Gastrocnemius medialis (tissue), 4 donors: ENCODE measurements at places on chromosomes 16 and 17.

- no peaks in the 10 kb centered on the region for H3K27me3 ChIP-seq
- DNase-seq, result no peak
- no peak overlapping the region for H3K27ac ChIP-seq
- no peak overlapping the region for H3K4me3 ChIP-seq
- H3K4me1 ChIP-seq, result peaks cover 20% of the 10 kb centered on the region
Observed at GRCh38 chr17:69717214-69717613, 302.7 kb downstream of the MAP2K6 start.

GRCh38 chr17:40072040-40072734 lies 9.4 kb downstream of the THRA start:
- H3K36me3 ChIP-seq, result peaks cover 4% of the 10 kb centered on the region
- H3K4me3 ChIP-seq, result peak overlapping the region; percentile 50
- H3K27ac ChIP-seq, result peak overlapping the region; percentile 100
- no peaks in the 10 kb centered on the region for H3K27me3 ChIP-seq
- H3K4me1 ChIP-seq, result peaks cover 90% of the 10 kb centered on the region
- DNase-seq, result peak; percentile 97

- H3K4me3 ChIP-seq, result peak within 1 kb of the TSS; percentile 74
- peaks cover 22% of the 10 kb centered on the region for H3K36me3 ChIP-seq
- peak within 1 kb of the TSS; percentile 96 for H3K27ac ChIP-seq
- no peaks in the 10 kb centered on the region for H3K27me3 ChIP-seq
Observed at GRCh38 chr16:30096105-30096861, at the start of gene YPEL3. YPEL3 (minus strand) TSS chr16:30096213; CDS start chr16:30095482, 731 bp downstream.

DNA sequence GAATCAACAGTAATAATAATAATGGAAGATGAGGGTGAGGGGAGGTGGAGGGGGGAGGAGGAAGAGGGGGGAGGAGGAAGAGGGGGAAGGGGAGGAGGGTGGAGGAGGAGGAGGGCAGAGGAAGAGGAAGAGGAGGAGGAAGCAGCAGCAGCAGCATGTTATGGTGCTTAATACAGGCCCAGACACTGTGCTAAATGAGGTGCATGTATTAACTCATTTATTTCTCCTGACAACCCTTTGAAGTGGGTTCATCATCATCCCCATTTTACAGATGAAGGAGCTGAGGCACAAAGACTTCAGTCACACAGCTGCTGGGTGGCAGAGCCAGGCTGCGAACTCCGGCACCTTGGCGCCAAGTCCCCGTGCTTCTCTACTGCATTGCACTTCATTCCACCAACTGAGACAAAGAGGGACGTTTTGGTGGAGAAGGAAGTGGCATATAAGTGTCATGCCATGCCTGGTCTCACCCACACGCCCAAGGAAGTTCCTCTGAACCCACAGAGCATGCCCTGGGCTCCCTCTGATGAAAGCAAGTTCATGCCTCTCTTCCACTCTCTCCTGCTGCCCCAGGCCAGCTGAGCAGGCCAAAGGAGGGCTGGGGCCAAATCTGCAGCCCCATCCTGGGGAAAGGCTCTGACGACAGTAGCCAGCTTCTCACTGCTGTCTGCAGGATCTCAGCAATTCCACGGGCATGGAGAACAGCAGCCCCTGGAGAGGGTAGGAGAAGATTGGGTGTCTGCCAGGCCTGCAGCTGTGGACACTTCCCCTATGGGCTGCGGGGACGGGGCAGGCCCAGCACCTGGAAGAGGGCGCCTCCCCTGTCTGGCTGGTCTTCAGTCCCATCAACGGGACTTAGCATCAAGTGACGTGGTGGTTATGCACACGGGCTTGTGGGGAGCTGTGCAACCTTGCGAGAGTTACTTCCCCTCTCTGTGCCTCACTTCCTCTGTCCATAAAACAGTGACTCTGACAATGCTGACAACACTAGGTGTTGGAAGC lies 21.8 kb downstream of the XYLT1 start:
- no peak overlapping the region for H3K27ac ChIP-seq
- no peaks in the 10 kb centered on the region for H3K4me1 ChIP-seq
- H3K36me3 ChIP-seq, result no peaks in the 10 kb centered on the region
- H3K4me3 ChIP-seq, result no peak overlapping the region
- H3K27me3 ChIP-seq, result no peaks in the 10 kb centered on the region
- peak; percentile 42 for DNase-seq

- no peaks in the 10 kb centered on the region for H3K27me3 ChIP-seq
- no peak for DNase-seq
- H3K4me1 ChIP-seq, result no peaks in the 10 kb centered on the region
- no peak overlapping the region for H3K4me3 ChIP-seq
- peaks cover 22% of the 10 kb centered on the region for H3K36me3 ChIP-seq
Observed at GRCh38 chr16:68972720-68973119, 129.4 kb downstream of the TANGO6 start.

- no peak overlapping the region for H3K4me3 ChIP-seq
- DNase-seq, result no peak
- H3K4me1 ChIP-seq, result peaks cover 6% of the 10 kb centered on the region
- peaks cover 26% of the 10 kb centered on the region for H3K27me3 ChIP-seq
Observed at GRCh38 chr16:66843191-66843590, 1.0 kb upstream of the CA7 start.

- no peak overlapping the region for H3K27ac ChIP-seq
- no peak overlapping the region for H3K4me3 ChIP-seq
- no peaks in the 10 kb centered on the region for H3K27me3 ChIP-seq
Observed at GRCh38 chr17:72358465-72358864, 237.6 kb downstream of the SOX9 start.

DNA sequence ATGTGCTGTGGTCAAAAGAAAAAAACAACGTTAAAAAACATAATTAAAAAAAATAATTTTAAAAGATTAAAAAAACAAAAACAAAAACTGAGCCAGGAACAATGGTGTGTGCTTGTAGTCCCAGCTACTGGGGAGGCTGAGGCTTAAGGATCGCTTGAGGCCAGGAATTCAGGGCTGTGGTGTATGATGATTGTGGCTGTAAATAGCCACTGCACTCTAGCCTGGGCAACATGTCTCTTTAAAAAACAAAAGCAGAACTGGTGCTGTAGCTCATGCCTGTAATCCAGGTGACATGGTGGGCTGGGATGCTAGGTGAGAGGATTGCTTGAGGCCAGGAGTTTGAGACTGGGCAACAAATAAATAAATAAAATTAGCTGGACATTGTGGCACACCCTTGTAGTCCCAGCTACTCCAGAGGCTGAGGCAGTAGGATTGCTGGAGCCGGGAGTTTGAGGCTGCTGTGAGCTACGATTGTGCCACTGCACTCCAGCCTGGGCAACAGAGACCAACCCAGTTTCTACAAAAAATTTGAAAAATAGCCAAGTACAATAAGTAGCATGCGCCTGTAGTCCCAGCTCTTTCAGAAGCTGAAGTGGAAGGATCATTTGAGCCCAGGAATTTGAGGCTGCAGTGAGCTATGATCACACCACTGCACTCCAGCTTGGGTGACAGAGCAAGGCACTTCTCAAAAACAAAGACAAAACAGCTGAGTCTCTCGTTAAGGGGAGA lies 43.6 kb downstream of the NFATC3 start:
- DNase-seq, result peak; percentile 18
- no peak overlapping the region for H3K4me3 ChIP-seq
- H3K4me1 ChIP-seq, result peaks cover 46% of the 10 kb centered on the region

DNA sequence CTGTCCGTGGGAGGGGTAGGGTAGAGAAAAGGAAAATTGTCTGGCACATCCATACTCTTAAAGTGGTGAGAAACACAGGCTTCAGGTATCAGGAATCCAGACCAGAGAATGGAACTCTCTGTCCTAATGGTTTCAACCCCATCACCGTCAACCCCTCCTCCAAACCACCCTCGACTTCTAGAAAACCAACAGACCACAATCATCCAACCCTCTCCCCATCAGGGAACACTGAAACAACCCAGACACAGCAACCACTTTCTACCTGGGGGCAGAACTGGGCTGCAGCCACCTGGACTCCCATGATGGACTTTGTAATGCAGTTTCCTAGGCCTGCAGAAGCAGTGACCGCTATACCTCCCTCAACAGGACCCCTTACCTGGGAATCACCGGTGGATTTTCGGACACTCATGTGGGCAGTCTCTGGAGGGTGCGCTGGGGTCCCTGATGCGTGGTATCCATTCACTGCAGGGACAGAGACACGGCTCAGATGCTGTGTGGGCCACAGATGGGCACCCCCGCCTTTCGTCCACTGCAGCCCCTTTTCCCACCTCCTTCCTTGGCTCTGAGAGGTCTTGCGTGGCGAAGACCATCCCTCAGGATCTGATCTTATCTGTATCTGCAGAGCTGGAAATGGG lies 64.3 kb upstream of the RCVRN start:
- no peak overlapping the region for H3K27ac ChIP-seq
- DNase-seq, result no peak
- no peaks in the 10 kb centered on the region for H3K27me3 ChIP-seq
- H3K4me3 ChIP-seq, result no peak overlapping the region
- no peaks in the 10 kb centered on the region for H3K4me1 ChIP-seq

- H3K4me1 ChIP-seq, result peaks cover 56% of the 10 kb centered on the region
- H3K36me3 ChIP-seq, result no peaks in the 10 kb centered on the region
- DNase-seq, result no peak
- no peak overlapping the region for H3K4me3 ChIP-seq
Observed at GRCh38 chr17:1792495-1793446, 30.9 kb downstream of the SERPINF1 start.

DNA sequence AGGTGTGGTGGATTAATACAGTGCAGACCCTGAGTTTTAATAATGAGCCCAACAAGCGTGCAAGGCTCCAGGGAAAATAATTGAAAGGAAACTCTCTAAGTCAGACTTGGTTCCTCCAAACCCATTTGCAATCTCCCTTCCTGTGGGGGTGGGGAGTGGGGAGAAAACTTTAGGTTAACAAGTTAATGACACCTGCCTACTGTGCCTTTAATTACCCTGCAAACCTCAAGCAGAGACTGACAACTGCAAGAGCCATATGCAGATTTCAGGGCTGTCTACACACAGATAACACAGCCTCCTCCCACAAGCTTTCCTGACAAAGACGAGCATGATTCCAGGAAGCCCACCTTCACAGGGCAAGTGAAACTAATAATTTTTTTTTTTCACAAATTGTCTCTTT lies 359.3 kb downstream of the HS3ST4 start:
- no peak overlapping the region for H3K4me3 ChIP-seq
- no peaks in the 10 kb centered on the region for H3K36me3 ChIP-seq
- H3K27ac ChIP-seq, result no peak overlapping the region
- DNase-seq, result no peak
- no peaks in the 10 kb centered on the region for H3K27me3 ChIP-seq
- no peaks in the 10 kb centered on the region for H3K4me1 ChIP-seq
